Stimulated activated CD4-positive, alpha-beta T cell treated with anti-CD3 and anti-CD28 coated beads, Interleukin-4, amount 100 ng/mL, for 1 hour (primary cell): ENCODE measurements at places on chromosomes 1 and 21.

GRCh38 chr21:38220270-38220737 lies 36.5 kb upstream of the KCNJ15 start:
- DNase-seq, result no peak

- no peak for DNase-seq
These were observed 41.9 kb downstream of the DDR2 start for GRCh38 chr1:162674034-162674608.

DNA sequence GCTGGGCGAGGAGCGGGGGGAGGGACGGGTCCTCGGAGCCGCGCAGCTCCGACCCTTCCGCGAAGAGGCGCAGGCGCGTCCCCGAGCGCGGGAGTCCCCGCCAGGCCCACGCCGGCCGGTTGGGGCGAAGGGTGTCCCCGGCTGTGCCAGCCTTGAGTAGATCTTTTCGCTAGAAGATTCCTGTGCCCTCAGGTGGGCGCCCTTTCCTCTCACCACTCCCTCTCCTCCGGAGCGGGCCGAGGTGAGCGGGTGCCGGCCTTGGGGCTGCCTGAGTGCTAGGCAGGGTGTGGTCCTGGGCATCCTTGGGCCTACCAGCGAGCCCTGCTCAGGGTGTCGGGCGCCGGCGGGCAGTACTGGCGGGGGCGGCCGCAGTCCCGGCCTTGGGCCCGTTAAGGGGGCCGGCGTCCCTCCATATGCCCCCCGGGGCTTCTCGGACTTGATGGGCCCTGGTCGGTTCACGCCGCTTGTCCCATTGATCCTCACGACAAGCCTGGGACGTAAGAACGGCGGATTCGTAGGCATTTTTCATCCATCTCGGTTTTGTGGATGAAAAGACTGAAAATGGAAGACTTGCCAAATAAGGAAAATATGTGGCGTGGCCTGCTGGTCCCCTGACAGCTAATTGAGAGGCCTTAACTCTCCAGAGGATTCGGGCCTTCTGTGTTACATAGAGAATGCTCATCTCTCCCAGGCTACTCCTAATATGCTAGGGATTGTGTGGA lies 712 bp downstream of the DEGS1 start:
- peak; percentile 69 for DNase-seq

- no peak for DNase-seq
These were observed 15.9 kb downstream of the WNT3A start for GRCh38 chr1:228022571-228023293.

DNA sequence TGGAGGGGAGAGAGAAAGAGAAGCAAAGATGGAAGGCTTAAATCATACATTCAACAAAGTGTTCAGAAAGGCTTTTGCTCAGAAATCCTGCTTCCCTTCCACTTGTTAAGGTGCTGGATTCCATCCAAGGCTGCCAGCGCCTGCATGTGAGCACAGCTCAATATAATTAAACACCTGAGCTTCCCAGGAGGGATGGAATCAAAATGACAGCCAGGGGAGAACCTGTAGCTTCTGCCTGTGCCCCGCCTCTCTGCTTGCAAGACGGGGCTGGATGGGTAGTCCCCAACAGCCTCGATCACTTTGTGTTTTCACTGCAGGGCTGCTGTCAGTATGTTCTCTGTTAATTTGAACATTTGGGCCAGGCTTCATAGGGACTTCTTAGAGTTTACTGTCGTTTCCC lies 225.7 kb downstream of the KCNH1 start:
- DNase-seq, result no peak

DNA sequence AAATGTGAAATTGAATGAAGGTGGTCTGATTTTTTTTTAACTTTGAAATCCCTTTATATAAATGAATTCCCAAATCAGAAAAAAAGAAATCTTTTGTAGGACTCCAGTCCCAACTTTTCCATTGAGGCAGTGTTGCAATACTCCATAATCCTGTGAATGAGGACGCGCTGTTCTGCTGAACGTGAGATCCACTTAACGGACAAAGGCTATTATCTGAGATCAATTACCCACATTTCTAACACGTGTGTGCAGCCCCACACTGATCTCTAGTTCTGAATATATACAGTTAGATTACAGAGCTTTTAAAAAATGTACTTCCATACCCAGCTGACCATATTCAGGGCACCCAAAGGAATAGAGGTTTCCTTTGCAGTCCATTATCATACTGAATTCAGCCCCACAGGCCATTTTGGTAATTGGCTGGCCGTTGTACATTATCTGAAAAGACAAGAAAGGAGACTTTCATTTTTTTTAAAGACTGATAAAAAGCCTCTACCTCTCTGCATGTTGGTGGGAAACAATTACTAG lies 19.0 kb downstream of the RCC2 start:
- DNase-seq, result no peak

- no peak for DNase-seq
These were observed 22.9 kb downstream of the CBR1 start for GRCh38 chr21:36092681-36093080.

- no peak for DNase-seq
These were observed 35.5 kb upstream of the HHAT start for GRCh38 chr1:210293171-210293607.

- no peak for DNase-seq
These were observed 64.0 kb downstream of the PRRX1 start for GRCh38 chr1:170727963-170728362.

DNA sequence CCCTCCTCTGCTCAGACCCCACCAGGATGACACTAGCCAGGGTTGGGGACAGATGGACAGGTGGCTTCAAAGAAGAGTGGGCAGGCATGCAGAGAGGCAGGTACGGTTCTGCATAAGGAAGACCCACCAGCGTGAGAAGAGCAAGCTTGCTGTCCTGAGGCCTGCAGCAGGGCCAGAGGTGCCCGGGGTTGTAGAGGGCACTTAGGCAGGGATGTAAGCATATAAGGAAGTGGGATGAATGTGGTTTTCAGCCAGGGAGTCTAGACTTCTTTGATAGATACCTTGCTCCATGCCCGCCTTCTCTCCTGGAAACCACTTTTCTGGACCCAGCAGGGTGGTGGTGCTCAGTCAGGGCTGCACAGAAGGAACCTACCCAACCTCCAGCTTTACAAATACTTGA lies 1.4 kb downstream of the TTC39A start:
- no peak for DNase-seq

DNA sequence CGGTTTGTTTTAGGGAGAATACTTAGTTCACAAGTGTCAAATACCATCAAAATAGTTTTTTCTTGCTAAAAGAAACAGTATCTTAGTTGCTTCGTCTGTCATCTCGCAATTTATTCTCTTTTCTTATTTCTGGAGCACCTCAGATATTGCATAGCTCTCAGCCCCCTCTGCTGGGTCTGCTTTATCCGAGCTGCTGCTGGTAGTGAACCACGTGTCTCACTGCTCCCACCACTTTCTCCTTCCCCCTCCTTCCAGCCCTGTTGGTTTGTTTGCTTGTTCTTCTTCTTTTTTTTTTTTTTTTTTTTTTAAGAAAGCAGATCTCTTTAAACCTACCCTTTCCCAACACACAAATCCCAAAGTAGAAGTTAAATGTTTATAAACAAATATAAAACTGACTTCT lies 170.8 kb downstream of the EDEM3 start:
- DNase-seq, result no peak

GRCh38 chr1:17870679-17871078 lies 115.5 kb downstream of the ACTL8 start:
- no peak for DNase-seq

GRCh38 chr1:46517010-46517600 lies 27.5 kb downstream of the DMBX1 start:
- no peak for DNase-seq

DNA sequence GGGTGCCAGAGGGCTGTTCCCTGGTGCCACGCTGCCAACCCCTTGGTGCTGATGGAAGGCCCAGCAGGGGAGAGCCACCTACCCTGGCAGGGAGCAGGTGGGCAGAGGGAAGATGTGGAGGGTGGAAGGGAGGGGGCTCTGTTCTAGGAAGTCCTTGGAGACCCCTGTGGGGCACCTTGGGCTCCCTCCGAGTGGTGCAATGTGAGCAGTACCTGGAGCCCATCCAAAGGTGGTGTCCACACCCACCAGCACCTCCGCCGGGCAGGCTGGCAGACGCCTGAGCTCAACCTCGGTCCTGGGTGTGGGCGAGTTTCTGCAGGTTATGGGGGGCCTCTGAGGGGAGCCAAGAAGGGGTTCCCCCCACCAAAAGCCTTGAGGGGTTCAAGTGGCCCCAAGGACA lies 11.3 kb upstream of the DNMT3L start:
- DNase-seq, result no peak

DNA sequence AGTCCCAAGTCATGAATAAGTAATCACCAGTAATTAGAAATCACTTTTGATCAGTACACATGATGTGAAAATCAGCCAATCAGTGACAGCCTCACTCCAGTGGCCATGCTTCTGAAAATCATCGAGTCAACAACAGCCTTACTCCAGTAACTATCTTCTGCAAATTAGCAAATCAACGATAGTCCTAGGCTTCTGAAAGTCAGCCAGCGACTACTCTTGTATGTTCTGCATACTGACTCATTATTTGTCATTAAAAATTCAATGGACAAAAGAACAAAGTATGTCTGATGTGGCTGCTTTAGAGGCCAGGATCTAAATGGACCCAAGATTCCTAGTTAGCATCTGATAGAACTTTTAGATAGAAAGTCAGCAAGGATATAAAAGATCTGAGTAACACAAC lies 102.5 kb downstream of the GPR52 start:
- no peak for DNase-seq

GRCh38 chr21:43731891-43732711 lies 13.2 kb downstream of the PDXK start:
- no peak for DNase-seq

DNA sequence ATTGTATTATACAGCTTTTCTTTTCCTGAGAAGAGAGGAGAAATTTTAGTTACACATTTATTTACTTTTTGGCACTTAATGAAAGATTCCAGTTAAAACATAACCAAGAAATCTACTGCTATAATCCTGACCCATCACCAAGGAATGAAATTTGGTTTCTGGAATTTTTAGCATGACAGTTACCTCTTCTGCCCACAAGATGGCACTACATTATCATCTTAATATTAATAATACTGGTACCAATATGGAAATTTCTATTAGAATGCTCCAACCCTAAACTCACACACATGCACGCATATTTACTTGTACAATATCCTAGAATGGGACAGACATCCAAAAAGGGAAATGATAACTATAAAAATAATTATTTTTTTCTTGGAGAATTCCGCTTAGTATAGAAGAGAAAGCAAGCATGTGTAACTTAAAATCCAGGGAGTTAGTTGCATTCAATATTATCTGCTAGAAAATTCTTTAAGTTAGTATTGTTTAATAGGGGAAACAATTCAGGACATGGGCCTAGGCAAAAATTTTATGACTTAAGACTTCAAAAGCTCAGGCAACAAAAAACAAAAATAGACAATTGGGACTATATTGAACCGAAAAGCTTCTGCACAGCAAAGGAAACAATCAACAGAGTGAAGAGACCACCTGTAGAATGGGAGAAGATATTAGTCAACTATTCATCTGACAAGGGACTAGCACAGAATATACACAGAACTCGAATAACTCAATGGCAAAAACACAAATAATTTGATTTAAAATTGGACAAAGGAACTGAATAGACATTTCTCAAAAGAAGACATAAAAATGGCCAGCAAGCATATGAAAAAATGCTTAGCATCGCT lies 37.4 kb downstream of the MAP3K21 start:
- no peak for DNase-seq

- peak; percentile 5 for DNase-seq
These were observed 21.3 kb upstream of the C1orf105 start for GRCh38 chr1:172398970-172399755.

GRCh38 chr1:238226810-238227209 lies 336.1 kb upstream of the ZP4 start:
- DNase-seq, result no peak

DNA sequence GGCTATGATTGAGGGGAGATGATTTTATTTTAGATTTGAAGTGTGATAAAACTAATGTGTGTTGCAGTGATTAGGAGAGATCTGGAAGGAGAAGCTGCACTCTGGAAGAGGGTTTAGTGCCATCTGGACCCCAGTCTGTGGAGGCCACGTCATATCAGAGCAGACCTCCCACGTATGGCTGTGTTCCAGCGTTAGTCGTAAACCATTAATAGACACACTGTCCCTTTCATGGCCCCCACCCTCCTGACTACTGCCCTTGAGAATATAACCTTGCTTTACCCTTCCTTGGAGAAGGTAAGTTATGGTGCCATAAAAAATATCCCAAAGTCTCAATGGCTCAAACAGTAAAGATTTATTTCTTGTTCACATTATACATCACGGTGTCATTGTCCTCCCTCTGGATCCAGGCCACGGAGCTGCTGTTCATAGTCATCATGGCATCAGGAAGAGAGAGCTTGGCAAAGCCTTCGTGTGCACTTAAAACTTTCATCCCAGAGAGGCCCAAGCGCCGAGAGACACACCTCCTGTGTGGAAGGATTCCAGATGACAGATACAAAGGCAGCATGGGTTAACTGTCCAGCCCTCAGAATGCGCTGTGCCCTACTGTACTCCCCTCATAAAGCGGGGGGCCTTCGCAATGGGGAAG lies 33.2 kb downstream of the RHOU start:
- DNase-seq, result no peak

DNA sequence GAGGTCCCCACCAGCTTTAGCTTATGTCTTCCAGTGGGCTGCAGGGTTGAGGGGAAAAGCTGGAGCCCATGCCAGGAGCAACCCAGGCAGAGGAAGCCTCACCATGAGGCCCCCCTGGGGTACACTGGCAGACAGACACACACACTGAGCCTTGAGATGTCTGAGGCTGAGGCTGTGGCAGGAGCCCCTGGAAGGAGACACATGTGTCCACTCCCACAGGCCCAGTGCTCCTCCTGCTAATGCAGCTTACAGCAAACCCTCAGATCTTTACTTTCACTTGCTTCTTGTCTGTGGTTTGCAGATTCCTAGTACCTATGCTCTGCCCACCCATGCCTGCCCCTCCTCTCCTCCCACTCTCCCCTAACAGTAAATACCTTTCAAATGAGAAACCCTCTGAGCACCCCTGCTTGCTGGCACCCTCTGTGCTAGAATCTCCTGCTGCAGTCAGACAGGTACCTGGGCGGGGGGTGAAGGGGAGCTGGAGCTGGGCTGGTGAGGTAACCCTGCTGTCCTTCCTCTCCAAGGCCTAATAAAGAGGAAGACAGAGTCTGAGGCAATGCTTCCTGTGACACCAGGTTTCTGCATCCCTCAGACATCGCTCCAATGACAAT lies 63.4 kb upstream of the NEK2 start:
- DNase-seq, result peak; percentile 17

- no peak for DNase-seq
These were observed 15.1 kb downstream of the TRIM11 start for GRCh38 chr1:228391411-228392020.

- no peak for DNase-seq
These were observed 3.6 kb downstream of the ACOT7 start for GRCh38 chr1:6389971-6390370.

- no peak for DNase-seq
These were observed 150.9 kb downstream of the HIVEP3 start for GRCh38 chr1:41767534-41768525.

DNA sequence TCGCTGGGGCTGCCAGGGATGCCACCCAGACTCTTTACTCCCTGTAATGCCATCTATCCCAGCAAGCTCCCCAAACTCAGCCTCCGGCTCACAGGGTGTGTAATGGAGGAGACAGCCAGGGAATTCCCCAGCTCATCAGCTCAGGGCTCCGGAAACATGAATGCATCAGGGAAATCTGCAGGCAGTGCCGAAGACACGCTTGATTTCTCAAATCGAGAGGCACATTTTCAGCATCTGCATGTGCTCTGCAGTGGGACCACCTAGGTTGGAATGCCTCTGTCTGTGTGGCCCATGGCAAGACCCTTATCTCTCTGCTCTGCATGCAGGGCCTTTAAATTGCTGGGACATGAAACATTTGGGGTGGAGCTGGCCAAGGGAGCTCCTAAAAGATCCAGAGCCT lies 170.1 kb downstream of the TRABD2B start:
- no peak for DNase-seq

GRCh38 chr1:29842130-29842529 lies 605.8 kb downstream of the PTPRU start:
- DNase-seq, result no peak
